ENCODE measurements at places on chromosomes 3 and 15.
A peak's percentile ranks its signal among the peaks of the same experiment; 100 is the strongest.

- no peak for DNase-seq
These were observed 8.6 kb upstream of the TRIM59 start for GRCh38 chr3:160458151-160458550.

DNA sequence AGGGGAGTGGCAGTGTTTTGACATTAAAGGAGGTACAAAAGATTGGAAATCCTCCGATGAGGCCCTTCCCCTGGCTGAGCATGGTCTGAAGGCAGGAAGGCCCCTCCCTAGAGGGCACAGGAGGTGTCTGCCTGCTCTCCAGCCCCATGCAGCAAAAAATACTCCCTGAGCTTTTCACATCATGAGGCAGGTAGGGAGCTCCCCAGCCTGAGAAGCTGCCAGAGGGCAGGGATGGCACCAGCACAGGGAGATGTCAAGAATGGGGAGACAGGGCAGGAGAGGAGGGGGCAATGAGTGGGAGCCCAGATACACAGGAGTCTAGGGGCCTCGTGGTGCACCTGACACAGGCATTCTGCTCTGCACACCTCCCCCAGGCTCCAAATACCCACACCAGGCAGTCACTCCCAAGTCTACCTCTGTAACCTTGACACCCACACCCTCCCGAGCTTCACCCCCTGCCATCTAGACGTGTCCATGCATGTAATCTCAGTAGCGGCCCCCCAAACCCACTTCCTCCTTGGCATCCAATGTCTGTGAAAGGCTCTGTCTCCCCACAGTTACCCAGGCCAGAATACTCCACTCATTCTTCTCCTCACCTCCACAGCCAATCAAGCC is 22.9 kb downstream of the GRAMD2A start:
- no peak for DNase-seq

DNA sequence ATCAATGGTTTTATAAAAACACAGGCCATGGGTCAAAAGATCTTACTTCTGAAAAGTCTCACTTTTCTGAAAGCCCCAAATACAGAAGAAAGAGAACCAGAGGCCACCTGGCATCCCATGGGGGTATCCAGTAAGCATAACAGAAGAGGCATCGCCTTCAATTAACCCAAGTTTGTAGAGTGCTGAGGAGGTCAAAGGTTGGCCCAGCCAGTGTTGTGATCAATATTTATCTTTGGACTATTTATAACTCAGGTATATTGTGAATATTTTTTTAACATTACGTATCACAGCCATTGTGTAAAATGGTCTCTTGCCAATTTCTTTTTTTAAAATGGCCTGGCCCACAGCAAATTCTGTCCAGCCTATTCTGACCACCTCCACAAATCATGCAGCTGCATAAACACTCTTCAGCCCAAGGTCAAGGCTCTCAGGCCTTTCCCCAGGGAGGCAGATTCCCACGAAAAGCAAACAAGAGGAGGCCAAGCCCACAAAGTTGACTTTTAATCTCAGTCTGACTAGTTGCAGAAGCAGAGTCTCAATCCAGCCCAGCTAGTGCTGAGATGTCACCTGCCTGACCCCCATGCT is 26.2 kb upstream of the SPTBN5 start:
- DNase-seq = no peak

DNA sequence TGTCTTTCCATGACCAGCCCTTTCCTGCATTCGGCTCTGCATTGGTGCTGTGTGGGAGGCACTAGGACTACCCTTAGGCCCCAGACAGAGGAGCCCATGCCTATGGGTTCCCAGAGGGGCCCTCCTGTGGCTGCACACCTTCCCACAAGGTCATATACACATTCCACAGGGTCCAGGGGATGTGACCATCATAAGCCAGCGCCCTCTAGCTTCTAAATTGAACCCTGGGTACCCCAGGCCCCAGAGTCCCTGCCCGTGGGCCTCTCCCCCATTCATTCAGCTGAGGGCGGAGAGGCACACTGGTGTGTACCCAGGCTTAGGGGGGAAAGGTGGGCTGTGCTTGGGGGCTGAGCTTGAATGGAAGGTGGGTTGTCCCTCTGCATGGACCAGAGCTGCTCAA is 10.2 kb upstream of the SLC6A6 start:
- DNase-seq = no peak

DNA sequence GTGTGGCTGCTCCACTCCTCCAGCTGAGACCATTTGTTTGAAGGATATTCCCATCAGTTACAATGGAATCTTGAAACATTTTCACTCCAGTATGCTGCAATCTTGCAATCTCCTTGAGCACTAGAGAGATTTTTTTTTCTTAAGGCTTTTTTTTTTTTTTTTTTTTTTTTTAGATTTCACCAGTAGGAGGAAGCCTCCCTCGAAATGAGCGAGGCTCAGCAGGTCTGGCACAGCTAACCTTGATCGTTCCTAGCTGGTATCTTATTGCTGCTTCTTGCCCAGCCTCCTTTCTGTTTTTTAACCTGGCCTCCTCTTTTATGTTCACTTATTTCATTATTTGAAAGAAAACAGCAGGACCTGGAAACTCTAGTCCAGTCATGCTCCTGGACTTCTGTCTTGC is 48.1 kb downstream of the RAP2B start:
- peak; percentile 37 for DNase-seq

- no peak for DNase-seq
These were observed 163.9 kb downstream of the DCLK3 start for GRCh38 chr3:36600404-36600803.

DNA sequence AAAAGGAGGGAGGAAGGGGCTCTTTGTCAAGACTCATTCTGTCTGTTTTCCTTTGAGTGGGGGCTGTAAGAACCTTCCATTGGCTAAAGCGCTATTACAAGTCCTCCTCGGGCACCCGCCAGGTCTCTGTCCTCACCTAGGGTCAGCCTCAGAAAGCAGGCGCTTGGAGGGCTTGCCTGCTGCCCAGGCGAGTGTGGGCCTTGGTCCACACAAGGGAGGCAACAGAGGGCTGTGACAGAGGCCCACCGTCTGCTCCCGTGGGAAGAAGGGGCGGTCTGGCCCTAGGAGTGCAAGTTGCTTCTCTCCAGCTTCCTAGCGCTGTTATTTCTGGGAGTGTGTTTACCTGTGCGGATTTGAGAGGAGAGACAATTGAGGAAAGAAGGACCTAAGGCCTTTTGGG is 24.0 kb upstream of the EHD4 start:
- DNase-seq = no peak

- DNase-seq = no peak
These were observed 29.0 kb upstream of the TBC1D5 start for GRCh38 chr3:17771177-17772017.

GRCh38 chr3:148853076-148853475 is 12.0 kb upstream of the CPA3 start:
- no peak for DNase-seq

DNA sequence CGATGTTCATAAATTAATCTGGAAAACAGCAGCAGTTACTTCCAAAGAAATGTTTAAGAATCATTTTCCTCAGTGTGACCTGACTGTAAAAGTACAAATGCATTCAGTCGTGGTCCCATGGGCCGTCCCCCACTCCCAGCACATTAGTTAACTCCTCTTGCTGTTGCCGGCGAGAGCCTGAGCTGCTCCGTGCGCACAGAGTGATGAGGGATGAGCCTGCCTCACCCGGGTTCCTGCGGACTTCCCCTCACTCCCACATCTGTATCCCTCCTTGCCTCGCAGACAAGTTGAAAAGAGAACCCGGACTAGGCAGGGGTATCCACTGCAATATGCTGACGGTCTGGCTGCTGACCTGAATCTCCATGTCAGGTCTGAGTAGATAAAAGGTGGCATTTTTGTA is 861.7 kb upstream of the NR2F2 start:
- no peak for DNase-seq

DNA sequence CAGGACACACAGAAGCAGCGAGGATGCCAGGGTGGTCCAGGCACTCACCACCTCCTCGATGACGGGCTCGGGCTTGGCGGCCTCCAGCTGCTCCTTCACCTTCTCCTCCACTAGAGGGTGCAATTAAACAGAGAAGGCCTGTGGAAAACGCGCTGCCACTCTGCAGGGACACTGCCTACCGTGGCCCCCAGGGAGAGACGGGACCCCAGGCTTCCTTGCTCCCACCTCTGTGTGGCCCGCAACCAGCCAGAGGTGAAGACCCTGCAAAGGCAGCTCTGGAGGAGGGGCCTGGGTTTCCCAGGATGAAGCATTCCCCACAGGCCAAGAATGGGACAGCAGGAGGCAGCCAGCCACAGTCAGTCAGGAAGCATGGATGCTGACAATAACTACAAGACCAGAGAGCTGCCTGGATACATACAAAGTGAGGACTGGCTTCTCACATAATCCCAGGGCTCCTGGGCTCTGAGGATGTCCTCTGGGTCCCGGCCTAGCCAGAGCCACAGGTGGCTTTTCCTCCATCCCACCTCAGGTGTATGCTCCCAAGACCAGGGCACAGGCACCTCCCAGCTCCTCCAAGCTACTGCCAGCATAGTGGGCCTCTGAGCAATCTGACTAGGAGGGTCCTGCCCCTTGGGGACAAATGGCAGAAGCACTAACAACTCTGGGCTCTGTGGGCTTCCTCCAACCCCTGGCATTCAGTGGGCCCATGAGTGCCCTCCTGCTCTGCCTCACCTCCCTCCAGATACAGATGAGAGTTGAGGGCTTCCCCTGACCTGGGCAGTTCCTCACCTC is 46.2 kb downstream of the PTH1R start:
- peak; percentile 39 for DNase-seq

DNA sequence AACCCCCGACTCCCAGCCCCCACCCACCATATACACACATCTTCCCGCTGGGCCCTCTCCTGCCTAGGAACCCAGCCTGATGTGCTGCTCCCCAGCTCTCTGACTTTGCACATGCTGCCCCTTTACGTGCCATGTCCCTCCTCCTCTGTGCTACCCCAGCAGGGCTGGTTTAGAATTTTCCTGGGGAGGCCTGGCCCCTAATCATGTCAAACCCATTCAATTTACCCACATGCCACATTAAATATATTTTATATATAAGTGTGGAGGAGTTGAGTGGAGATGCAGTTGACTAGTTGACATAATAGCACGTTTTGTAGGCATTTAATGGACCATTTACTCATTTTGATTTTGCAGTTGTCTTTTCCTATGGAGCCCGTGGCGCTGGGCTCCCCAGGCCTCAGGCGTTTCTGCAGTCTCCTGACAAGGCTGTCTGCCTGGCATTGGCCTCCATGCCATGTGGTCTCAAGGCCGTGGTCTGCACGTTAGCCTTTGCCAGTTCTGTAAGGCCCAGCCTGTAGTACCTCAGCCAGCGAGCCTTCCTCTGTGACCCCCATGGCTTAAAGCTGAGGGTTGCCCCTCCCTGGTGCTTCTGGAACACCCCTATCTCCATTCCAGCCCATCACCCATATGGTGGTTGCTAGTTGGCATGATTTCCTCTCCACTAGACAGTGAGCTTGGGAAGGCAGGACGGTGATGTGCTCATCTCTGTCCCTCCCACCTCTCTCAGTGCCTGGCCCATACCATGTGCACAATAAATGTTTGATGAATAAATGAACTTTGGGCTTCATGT is 155.8 kb downstream of the TLE3 start:
- DNase-seq = no peak

GRCh38 chr15:67076147-67076843 is 10.9 kb downstream of the SMAD3 start:
- DNase-seq = no peak

DNA sequence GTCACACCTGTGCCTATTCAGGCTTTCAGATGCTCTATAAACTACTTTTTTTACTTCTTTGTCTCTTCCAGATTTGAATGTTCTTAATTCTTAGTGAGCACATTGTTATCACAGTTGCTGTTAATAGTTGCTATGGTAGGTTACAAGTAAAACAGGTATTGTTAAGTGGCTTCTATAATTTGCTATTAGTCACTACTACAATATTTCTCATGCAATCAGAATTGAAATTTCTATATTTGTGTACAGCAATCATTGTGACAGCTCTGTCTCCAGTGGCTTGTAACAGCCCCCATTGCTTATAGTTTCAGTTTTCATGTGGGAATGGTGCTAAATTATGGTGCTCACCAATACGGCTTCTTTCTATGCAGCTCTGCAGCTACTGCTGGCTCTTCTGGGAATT is 318.4 kb upstream of the GOLIM4 start:
- no peak for DNase-seq

- DNase-seq = no peak
These were observed 37.0 kb upstream of the TRIM71 start for GRCh38 chr3:32780735-32781210.

- no peak for DNase-seq
These were observed 37.3 kb downstream of the YEATS2 start for GRCh38 chr3:183734750-183735494.

- DNase-seq = no peak
These were observed 88.9 kb downstream of the PTPRG start for GRCh38 chr3:61650276-61650675.

- peak; percentile 53 for DNase-seq
These were observed 519 bp downstream of the ASB7 start for GRCh38 chr15:100602823-100603393.

GRCh38 chr15:25783134-25783533 is 80.0 kb downstream of the ATP10A start:
- DNase-seq = no peak

DNA sequence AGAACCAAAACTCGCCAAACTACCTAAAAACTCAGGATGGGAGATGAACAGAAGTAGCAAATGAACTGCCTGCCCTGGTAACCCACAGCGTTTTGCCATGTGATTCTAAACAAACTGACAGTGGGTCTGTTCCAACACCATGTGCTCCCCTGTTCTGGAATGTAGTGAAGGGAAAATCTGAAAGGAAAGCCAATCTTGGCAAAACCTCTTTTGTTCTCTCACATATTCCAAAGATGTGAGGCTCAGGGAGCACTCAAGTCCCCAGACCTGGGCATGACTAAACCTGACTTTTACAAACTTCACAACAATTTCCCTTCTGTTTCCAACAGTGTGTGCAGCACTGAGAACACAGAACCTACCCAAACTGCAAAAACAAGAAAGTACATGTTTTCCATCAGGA is 116.1 kb downstream of the IMPG2 start:
- DNase-seq = no peak

- no peak for DNase-seq
These were observed 68.1 kb upstream of the MAGI1 start for GRCh38 chr3:66106788-66107187.

DNA sequence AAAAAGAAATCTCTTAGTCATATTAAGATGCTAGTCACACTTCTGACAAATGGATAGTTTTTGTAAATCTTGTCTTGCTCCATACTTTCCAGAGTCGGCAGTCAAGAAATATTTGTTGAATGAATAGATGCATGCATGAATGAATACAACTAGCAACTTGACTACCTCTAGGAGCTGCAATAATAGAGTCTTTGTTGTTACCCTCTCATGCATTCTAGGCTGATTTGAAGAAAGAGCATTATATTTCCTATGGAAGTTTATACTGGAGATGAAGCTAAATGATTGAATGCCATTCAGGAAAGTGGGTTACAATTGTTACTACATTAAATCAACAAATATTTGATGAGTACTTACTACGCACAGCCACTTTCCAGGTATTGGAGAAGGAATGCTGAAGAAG is 18.1 kb upstream of the TRAT1 start:
- DNase-seq = no peak

- DNase-seq = no peak
These were observed 145.0 kb downstream of the KCNH8 start for GRCh38 chr3:19293295-19293694.

- no peak for DNase-seq
These were observed 37.4 kb downstream of the CPN2 start for GRCh38 chr3:194313560-194314387.

GRCh38 chr3:19931180-19931692 is 2.8 kb downstream of the EFHB start:
- no peak for DNase-seq
